Fibroblast of villous mesenchyme (primary cell): ENCODE measurements at places on chromosomes 7 and 10.

GRCh38 chr10:51862149-51862548 is 162.8 kb upstream of the CSTF2T start:
- no peak for DNase-seq

DNA sequence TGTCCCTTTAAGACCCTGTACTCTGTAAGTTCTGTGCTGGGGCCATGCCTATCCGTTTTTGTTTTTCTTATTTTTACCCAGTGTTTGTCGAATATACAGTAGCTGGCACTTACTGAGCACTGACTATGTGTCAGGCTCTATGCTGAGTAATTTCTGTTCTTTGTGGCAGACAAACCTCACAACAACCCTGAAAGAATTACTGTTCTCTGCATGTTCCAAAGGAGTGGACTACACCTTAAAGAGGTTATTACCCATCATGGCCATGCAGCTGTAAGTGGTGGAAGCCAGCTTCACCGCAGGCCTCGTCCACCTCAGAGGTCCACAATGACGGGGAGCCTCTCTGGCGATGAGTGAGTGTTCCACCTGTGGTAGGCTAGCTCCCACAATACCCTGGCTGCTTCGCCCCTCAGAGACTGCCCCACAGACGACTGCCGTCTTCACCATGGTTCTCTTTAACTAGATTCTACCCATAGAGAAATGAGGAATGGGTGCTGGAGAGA is 30.1 kb upstream of the RBM20 start:
- DNase-seq: no peak

DNA sequence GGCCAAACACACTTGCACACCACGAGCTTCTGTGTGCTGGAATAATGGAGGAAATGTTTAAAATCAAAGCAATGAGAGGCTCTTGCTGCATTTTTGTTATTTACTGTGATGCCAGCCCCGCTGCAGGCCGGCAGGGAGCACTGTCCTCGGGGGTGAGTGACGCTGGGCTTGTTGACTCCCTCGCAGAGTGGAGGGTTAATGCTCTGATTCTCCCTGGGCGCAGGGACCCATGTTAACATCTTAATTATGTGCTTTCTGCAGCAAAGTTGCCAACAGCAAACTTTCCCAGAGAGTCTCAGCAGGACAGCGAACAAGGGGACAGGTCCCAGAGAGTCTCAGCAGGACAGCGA is 22.9 kb downstream of the SCART1 start:
- no peak for DNase-seq

DNA sequence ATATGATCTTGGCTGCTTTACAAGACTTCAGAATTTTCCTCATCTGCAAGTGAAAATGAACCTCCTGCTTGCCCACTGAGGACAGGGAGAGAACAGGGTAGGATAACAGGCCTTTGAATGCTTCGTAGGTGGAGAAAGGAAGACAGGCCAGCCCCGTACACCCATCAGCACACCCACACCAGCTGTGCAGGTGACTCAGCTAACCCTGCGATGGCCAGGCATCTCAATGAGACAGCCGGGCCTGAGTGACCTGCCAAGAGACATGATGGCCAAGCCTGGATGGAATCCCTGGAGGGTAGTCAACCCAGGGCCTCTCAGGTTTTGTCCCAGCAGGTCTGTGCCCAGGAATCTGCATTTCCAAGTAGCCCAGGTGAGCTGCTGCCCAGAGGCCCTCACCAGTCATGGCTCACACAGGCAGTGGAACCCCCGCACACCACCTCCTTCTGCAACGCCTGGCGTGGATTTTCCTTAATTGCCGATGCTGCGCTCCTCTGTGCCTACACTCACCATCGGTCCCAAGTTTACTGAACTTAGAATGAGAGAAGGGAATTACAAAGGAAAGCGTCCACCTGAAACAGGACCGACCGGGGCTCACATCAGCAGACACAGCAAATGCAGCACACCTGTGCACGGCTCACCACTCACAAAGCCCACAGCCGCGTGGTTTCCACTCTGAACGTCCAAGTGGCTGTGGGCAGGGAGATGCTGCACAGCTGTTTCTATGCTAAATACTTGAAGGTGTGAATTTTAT is 163.7 kb downstream of the DIP2C start:
- no peak for DNase-seq

DNA sequence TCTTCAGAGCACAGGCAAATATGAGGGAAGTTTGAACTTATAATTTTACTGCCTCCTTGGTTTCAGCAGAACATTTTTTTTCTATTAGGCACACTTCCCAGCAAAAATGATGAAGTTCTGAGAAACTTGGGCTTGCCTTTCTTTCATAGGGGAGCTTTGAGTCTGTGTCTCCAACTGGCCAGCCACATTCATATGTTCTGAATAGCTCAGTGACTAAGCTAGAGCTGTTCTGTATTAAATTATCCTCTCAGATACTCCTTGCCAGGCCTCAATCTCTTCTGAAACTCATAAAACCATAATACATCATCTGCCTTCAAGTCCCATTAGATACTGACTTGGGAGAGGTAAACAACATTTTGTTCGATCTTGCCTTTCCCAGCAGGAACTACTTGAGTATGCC is 476.5 kb downstream of the GPAM start:
- no peak for DNase-seq

DNA sequence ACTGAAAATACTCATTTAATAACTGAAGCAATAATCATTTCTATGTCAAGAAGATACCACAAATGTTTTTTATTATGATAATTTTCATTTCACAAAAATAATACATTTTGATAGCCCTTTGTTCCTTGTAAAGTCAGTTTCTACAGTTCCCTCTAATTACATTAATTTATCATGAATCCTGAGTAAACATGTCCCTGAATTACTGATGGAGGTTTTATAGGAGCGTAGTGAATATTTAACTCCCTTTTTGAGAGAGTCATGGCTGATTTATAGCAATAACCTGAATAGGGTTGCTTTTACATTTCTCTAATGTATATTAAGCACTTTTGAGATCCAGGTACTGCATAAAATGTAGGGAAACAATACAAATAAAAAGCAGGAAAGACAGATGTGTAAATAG is 216.0 kb upstream of the DKK1 start:
- DNase-seq: no peak

DNA sequence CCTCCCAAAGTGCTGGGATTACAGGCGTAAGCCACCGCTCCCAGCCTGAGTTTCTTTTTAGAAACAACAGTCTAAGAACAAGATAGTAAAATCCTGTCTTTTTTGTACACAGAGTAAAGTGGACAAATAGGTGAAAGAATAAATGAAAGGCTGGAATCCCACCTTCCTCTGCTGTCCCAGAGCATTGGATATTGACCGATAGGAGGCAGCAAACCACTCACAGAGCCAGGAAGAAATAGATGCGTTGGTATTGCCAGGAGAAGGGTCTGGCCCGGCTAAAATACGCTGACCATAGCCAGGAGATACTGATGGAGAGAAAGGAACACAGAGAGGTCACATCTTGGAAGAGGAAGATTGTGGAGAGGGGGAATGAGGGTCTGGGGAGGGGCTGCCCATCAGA is 11.4 kb upstream of the ZNF12 start:
- no peak for DNase-seq

GRCh38 chr7:4024133-4024532 is 658.0 kb upstream of the FOXK1 start:
- DNase-seq: no peak

GRCh38 chr10:113247050-113247449 is 297.0 kb downstream of the TCF7L2 start:
- no peak for DNase-seq

DNA sequence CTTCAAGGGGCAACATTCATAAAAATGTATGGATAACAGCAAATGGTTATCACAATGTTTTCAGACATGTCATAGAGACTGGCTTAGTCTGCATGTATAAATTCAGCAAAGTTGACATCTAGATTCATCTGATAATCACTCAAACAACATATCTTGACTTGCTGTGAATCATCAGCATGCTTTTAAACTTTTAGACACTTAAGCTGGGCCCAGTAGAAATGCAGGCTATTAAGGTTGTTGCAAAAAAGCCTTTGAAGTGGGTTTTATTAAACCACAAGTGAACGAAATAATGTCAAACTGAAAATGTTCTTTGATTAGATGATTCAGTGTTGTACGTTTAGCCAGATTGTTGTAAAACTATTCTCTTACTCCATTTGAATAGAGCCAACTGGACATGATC is 759.6 kb downstream of the NXPH1 start:
- DNase-seq: no peak

- no peak for DNase-seq
Measured at GRCh38 chr7:3238525-3239210, 62.4 kb upstream of the SDK1 start.

DNA sequence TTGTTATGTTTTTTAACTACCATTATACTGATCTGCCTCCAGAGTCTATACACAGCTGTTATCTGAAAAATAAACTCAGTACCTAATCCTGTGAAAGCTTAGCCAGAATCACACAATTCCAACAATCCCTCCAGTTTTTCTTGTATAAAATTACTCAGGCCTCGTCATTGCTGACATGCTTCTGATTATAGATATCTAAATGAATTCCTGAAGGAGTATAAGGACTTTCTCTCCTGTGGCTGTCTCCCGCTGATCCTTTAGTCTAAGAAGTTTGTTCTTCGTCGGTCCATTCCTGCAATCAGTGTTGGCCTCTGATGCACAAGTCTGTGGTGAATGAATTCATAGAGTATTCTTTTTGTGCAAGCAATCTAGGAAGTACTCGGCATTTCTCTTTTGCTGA is 288.9 kb upstream of the SEMA3C start:
- DNase-seq: no peak

- no peak for DNase-seq
Measured at GRCh38 chr10:3222626-3223025, 50.0 kb upstream of the PITRM1 start.
